Activated T-cell treated with anti-CD3 and anti-CD28 coated beads for 4 hours (primary cell): ENCODE measurements at places on chromosomes 11 and 22.
A peak's percentile ranks its signal among the peaks of the same experiment; 100 is the strongest.

DNA sequence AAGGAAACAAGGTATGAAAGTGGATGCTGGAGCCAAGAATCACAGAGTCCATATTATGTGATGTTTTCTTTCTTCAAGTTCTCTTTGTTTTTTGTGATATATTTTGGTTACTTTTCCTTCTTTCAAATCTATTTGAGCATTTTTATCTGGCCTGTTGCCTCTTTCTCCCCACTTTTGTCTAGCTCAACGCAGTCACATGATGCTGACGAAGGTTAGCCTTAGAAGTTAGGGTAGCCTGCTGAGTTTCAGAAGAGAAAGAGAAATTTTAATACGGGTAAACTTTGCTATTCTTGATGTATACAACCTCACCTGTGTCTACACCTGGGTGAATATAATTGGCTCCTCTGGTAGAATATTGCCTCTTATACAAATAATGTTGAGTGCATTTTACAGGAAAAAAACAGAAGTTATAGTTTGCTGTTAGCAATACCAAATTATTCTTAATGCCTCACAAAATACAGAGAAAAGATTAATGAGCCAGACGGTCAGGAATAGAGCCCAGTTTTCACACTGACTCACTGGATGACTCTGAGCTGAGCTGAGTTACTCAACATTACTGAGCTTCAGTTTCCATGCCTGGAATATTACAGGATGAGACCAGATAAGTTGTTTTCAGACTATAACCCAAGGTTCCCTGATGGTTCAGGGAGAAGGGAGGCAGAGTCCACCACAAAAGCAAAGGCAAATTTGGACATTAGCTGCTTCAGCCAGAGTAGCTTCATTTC is 161.6 kb upstream of the BDNF start:
- no peak for DNase-seq

- no peak for DNase-seq
Measured at GRCh38 chr11:20599221-20600019, at the start of gene SLC6A5. Gene SLC6A5 (plus strand): TSS chr11:20599608. CDS start chr11:20599673, 65 bp downstream.

DNA sequence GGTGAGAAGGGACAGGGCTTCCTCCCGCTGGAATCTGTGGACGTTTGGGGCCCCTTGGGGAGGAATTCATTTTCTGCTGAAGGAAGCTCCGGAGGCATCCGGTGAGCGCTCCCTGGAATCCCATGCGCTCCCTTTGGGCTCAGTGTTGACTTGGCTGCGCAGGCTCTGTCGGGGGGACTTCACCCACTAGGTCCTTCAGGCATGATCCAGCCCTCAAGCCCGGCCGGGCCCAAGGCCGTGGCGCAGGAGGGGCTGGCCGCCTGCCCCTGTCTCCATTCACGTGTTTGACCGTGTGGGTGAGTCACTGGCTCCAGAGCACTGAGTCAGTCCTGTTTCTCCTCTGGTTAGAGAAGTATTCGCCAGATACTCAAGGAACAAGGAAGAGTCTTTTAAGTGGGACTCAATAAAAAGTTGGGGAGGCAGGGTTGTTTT is 1.4 kb downstream of the CTTN start:
- DNase-seq = no peak

DNA sequence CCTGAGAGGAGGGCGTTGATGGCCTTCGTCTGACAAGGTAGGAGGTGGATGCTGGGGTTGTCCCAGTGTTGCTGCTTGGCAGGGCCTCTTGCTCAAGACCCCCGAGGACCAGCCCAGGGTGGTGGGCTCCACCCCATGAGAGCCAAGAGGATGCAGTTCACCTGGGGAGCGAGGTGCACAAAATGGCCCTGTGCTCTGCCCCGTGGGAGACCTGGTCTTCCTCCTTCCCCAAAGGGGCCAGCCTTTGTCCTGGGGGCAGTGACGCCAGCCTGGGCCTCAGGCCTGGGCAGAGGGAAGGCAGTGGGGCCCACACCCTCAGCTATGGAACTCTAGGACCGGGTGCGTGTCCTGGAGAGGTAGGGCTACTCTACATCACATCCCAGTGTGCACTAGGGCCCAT is 1233.3 kb downstream of the TBC1D22A start:
- DNase-seq = no peak

GRCh38 chr11:13277768-13278608 is at the start of gene BMAL1:
Gene BMAL1 (plus strand): TSS chr11:13277790. CDS start chr11:13354309, 76,519 bp downstream.
- peak; percentile 23 for DNase-seq

DNA sequence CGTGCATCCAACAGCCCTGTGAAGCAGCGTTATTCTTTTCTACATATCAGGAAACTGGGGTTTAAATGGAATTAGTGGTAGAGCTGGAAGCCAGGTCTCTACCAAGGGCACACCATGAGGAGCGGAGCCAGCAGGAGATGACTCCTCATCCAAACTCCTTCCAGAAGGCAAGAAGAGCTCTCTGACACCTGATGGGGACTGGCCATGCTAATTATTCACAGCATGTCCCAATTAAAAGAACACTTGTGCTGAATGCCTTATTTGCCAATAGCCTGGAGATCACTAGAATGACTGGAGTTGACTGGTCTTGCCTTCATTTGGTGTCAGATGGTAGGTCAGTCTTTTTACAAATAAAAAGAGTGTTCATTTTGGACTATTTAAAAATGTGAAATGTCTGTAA is 32.9 kb upstream of the SLN start:
- DNase-seq = no peak

DNA sequence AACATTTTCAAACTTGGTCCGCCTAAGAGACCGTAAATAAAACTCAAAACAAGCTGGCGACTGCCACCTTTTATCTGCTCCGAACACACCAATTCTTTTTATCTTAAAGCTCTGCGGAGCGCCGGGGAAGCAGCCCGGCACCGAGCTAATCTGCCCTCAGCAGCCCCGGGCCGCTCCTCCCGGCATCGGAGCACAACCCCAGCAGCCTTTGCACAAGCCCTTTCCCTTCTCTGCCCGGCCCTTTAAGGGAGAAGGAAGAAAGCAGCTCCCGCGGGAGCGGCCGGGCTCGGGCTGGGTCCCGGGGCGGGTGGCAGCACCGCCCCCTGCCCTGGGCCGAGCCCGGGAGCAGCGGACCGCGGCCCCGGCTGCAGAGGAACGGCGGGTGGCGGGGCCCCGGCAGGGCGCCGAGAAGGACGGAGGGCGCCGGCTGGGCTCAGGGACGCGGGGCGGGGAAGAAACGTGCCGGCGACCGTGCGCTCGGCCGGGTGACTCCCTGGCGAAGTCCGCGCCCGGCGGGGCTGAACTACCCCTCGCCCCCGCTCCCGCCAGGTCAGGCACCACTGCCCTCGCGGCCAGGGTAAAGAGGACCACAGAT is 133.6 kb upstream of the C11orf58 start:
- DNase-seq = no peak

DNA sequence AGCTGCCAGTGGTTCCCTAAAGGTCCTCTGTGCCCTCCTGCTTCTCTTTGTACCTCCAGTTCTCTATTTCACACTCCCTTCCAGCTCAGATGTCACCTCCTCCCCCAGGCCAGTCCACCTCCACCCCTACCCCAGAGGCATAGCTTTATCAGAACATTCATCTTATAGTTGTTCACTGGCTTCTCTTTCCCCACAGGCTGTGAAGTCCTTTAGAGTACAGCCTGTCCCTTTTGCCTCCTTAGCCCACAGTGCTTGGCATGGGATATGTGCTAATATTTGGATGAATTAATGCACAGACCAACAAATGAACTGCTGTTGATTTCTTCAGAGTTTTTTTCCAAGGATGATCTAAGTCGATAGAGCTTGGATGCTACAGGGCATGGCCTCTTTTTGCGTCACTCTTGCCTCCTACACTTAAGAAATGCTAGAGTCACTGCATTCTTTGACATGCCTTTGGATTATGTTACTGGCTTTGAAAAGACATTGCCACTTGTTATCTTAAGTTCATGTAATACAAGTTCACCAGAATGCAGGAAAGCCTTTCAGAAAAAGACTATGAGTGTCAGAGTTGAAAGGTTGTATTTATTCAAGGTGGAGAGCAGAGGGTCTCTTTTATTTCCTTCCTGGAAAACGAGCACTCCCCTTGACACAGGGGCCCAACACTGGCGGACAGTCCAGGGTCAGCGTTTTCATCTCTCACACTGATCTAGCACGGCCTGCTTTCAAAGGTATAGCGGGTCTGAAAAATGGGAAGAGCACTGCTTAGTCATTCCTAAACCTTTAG is 75.7 kb downstream of the PISD start:
- DNase-seq = no peak

DNA sequence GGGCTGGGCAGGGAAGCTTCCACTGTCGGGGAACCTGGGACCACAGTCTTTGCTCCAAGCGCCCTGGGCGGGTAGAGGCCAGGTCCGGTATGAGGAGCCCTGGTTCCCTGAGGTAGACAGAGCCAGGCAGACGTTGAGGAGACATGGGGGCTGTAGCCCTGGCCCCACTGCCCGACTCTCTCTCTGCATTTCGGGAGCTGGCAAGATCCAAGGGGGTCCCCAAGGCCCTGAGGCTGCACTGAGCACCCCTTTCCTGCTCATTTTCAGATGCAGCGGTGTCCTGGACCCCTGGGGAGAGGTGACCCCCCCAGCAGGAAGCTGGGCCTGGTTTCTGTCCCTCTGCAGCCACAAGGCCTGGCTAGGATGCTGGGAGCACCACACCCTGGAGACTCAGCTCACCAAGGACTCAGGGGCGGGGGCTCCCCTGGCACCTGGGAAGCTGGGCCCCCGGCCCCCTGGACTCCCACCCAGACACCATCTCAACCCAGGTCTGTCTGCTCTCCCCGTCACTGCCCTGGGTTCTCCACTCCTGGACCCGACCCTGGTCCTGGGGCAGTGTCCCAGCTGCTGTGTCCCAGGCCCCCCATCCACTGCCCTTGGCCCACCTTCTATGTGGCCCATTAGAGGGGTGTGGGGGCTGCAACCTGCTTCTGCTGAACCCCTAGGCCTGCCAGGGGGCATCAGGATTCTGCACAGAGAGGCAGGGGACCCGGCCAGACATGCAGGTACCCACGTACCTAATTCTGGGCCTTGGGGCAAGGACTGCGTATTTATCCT is 15.0 kb upstream of the MUC6 start:
- DNase-seq = no peak

DNA sequence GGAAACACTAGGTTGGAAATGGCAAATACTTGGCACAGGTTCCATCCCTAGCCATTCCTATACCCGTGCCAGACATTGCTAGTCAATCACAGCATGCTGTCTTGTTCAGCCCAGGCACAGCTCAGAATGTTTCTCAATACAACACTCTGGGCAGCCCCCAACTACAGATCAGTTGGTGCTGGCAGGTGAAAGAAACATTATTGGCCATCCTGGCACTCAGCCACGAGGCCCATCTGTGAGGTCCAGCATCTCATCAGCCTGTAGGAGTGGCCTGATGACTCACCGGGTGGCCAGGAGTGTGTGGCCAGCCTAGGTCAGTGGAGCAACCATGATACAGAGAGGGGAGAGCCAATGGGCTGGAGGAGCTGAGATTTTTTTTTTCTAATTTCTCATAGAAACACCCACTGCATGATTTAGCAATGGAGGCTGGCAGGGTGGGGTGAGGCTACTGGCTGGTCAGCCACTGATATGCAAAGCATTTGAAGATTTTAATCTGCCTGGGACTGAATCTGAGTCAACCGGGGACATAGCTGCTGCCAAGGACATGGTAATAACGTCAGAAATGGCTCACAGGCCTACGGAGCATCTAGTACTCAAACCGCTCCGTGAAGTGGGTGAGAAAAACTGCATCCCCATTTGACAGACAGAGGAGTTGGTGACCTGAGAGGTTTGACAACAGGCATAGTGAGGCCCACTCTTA is 5.4 kb downstream of the MYO18B start:
- no peak for DNase-seq

DNA sequence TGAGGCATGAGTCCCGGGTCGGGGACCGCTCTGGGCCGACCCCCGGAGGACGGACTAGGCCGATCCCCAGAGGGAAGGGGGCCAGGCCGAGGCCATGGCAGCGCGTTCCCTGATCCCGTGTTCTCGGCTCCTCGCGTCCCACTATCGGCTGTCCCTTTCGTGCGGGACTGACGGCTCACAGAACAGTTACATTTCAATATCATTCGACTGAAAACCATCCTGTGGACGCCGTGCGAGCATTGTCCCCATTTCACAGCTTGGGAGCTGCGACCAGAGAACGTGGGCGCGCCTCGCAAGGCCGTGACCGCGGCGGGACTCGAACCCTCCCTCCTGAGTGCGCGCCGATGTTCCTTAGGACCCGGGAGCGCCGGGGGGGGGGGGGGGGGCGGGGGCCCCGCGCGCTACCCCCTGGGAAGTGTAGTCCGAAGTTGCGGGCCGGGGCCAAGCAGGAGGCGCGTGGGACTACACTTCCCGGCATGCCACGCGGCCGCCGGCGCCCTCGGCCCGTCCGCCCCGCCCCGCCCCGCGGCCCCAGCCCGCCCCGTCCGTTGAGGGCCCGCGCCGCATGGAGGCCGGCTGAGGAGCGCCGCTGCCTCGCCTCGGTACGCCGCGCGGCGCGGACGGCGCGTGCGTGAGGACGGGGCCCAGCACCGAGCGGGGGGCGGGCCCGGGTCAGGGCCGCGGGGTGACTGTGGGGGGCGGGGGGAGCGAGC is at the start of gene TRABD:
TRABD (plus strand) TSS at position 539 of the 713 bp plus-strand sequence. CDS start 7,148 bp downstream, outside the sequence.
- peak; percentile 80 for DNase-seq

GRCh38 chr22:38706101-38706900 is 557 bp downstream of the GTPBP1 start:
- peak; percentile 30 for DNase-seq

GRCh38 chr11:93542811-93543229 is 371 bp downstream of the SMCO4 start:
- DNase-seq = no peak

- no peak for DNase-seq
Measured at GRCh38 chr11:7964873-7965272, 374 bp downstream of the NLRP10 start.

GRCh38 chr11:14320020-14320419 is 39.0 kb downstream of the RRAS2 start:
- DNase-seq = no peak

DNA sequence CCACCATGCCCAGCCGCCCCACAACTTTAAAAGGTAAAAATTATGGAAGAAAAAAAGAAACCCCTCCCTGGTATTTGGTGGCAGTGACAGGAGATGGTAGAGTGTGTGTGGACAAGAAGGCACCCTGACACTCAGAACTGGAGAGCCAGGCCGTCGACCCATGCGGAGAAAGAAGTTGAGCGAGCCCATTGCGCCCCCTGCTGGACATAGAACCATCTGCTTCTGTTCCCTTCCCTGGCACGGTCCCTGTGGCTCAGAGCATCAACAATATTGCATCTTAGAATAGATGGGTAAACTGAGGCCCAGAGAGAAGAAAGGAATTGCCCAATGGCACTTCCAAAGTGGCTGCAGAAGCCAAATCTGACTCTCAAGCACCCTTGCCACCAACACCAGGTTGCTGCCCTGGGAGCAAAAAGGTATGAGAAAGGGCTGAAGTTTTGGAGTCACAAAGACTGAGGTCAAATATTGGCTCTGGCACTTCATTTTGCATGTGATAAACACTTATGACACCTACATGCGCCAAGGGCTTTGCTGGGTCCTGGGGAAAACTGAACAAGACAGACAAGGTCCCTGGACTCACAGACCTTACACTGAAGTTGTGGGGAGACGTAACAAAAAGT is 8.6 kb downstream of the MRPL11 start:
- peak; percentile 66 for DNase-seq

DNA sequence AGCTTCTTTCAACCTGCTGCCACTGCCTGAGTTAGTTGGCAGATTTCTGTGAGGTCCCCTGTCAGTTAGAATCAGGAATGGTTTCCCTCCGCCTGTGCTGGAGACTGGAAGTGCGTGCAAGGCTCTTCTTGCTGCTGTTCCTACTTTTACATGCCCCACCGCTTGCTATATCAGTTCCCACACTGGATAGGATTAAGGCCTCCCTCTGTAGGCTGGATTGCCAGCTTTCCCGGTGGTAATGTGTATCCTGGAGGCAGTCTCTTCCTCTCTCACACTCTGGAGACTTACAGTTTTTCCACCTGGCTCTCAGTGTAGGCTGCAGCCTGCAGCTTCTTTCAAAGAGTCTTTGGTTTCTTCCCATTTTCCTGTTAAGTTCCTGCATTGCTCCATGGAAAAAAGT is 66.5 kb downstream of the ARHGAP42 start:
- no peak for DNase-seq
